CD4-positive, alpha-beta T cell treated with Interleukin-21 for 1 hour (primary cell): ENCODE measurements at places on chromosomes 11 and 22.
A peak's percentile ranks its signal among the peaks of the same experiment; 100 is the strongest.

DNA sequence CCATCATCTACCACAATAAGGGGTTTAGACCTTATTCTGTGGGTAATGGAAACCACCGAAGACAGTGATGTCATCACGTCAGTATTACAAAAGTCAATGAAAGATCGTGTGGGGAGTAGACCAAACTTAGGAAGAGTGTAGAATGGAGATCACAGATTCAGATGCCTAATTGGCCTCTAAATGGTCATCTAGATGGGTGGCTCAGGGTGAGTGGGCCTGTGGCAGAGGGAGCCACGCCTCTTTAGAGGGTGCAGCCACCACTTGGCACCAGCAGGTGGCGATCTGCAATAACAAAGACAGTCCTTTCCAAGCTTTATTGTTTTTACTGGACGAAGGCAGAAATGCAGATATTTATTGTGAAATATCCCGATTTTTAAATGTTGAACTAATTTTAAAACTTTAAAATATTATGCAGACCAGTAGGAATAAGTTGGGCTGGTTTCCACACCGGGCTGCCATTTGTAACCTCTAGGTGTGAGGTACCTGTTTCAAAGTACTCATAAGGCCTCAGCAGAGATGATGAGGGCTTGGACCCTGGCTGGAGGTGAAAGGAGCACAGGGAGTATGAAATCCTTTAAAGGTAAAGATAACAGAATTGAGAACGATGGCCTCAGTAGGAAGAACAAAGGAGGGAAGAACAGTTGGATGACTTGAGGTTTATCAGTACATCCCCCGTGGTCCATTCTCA is 222.0 kb downstream of the DBX1 start:
- DNase-seq = peak; percentile 12

DNA sequence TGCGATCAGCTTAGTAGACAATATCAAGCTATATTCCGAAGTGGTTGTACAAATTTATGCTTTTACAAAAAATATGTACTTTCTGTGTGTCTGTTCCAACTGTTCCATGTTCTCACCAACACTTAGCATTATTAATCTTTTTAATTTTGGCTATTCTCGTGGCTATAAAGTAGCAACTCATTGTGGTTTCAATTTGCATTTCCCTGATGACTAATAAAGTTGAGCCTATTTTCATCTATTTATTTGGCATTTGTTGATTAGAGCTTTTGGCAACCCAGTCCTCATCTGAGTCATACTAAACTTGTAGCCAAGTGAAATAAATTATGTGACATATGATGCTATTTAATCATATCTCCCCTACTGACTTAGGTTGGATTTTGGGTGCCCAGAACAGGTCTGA is 115.9 kb downstream of the FBXO7 start:
- no peak for DNase-seq

- DNase-seq = no peak
Observed at GRCh38 chr11:94597896-94598295, 30.7 kb downstream of the PIWIL4 start.

DNA sequence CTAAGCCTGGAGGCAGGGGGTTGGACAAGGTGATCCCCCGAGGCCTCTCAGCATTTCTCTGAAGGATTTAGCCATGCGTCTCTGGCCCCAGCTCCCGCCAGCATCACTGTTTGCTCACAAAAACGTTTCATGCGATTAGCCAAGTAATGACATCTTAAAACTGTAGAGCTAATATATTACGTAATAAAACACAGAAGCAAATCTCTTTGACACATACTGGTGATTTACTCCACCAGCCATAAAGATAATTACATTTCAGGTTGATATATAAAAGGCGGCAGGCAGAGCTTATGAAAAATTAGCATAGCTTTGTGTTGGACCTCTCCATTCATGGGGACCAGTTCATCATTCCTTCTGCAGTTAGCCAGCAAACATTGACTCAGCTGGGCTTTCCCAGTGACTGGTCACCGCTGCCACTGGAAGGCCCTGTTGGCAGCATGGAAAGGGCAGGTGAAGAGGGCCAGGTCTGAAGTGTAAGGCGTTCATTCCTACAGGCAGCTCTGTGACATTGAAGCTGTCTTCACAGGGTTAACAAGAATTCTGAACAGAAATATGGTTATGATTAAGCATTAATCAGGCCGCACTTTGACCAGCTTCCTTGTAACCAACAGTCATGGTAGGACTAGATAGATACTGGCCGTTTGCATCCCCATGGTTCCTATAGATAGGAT is 150.3 kb downstream of the NECTIN1 start:
- no peak for DNase-seq

- no peak for DNase-seq
Observed at GRCh38 chr22:22407061-22407460, 101.5 kb downstream of the ZNF280B start.

DNA sequence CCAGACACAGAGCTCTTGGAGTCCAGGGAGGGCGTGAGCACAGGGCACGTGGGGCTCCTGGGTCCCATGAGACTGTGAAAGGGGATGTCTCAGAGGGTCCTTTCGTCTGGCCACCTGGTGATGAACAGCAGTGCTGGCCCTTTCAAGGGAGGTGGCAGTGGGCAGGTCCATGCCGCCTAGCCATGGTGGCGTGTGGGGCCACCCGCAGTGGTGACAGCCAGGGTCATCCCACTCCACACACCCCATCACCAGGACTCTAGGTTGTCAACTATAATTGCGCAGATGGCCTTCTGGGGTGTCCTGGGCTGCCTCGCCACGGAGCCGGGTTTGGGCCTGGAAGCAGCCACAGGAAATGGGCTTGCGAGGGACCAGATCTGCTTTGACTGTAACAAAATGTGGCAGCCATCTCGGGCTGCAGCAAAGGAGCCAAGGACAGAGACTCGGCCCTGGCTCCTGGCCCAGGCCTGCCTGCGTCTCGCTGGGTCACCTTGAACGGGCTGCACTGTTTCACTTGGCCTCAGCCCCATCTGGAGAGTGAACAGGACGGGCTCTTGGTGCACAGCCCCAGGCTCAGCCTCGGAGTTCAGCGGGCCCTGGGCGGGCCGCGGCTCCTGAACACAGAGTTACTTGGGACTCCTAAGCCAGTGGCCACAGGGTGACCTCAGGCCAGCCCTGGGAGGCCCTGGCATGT is 1350.5 kb downstream of the BRD1 start:
- no peak for DNase-seq

DNA sequence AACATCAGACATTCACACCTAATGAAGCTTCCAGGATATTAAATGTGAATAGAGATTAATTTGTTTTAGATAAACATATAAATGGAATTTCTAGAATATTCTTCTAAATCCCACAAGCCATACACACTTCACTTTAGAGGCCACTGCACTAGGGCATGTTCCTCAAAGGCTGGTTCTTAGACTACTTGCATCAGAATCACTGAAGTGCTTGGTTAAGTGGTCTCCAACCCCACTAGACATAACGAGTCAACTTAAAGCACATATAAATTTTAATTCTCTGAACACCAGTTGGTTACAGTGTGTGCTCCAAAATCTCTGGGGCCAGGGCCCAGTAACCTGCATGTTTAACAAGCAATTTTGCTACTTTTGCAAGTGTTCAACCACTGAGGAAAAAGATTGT is 7.9 kb upstream of the ALKBH8 start:
- no peak for DNase-seq

GRCh38 chr11:10622957-10623791 is 54.7 kb upstream of the LYVE1 start:
- DNase-seq = peak; percentile 21

GRCh38 chr11:82989628-82990404 is 81.9 kb downstream of the RAB30 start:
- DNase-seq = peak; percentile 21

- no peak for DNase-seq
Observed at GRCh38 chr11:94854770-94855633, 86.8 kb downstream of the AMOTL1 start.

DNA sequence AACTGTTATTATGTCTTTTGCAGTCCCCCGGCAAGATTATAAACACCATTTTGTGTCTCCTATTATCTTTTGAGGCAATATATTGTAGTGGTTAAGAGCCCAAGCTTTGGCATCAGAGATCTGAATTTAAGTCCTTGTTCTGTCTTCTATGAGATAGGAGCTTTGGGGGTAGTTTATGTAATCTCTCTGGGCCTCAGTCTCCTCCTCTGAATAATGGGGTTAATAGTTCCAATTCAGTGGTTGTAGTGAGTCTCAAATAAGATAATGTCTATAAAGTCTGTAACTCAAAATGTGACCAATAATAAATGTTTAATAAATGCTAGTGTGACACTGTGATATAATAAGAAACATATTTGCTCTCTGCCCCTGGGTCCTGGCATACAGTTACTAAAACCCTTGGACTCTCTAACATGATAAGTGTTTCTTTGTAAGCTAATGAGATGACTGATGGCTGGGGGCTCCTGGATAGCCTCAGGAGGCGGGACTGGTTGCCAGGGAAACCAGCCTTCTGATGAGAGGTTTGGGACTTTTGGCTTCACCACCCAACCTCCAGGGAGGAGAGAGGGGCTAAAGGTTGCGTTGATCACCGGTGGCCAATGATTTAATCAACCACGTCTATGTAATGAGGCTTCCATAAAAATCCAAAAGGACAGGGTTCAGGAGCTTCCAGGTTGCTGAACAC is 183.4 kb upstream of the MTMR2 start:
- no peak for DNase-seq
